ENCODE measurements at places on chromosomes 4 and X.

DNA sequence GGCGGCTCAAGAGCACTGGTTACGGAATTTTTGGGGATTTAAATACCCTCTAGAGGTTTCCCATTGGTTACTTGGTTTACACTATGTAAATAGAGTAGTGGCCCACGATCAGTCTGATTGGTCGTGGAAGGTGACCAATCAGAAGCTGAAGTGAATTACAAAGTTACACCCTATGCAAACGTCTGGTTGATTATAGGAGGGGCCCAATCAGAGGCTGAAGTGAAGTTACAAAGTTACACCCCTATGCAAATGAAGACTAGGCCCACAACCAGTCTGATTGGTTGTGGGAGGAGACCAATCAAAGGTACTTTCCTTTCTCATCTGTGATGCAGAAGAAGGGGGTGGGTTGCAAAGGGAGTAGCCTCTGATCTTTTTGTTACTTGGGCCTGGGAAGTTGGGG lies 45.1 kb upstream of the HSD17B10 start:
- no peak for DNase-seq

DNA sequence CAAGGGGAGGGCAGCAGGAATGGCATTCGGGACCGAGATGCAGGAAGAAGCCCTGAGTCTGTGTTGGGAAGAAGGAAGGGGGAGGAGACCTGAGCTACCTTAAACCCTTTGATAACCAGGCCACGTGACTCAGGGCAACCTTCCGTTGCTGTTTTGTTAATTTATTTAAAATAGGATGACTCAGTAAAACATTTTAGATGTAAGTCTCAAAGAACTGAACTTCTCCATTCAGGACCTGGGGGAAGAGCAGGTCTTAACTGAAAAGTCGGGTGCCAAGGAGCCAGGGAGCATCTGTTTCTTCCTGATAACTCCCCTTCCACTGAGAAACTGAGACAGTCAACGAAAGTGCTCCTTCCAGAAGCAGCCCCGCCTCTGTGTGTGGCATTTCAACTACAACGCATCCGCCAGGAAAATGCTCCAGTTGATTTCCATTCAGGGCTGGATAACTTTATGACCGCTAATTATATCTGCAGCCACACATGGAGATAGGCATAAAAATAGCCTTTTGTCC lies 88.0 kb downstream of the IRF2 start:
- DNase-seq = no peak

DNA sequence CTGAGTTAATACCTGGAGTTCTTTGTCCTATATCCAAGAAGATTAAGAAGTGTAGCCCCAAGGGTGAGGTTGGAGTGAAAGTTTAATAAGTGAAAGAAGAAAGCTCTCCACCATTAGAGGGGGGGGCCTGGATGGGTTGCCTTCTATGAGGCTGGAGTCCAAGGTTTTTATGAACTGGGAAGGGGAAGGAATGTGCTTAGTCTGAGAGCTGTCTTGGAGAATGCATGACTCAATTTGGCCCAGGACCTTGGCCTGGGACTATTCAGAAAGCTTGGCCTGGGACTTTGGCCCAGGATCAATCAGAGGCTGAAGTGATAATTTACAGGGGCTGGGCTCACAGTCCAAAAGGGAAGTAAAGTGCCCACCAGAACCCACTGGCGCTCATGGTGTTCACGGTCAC lies 1049.0 kb upstream of the GRIA3 start:
- no peak for DNase-seq

GRCh38 chrX:68584221-68584620 lies 63.2 kb upstream of the STARD8 start:
- DNase-seq = no peak

- peak; percentile 48 for DNase-seq
These were observed 106.4 kb downstream of the DHX15 start for GRCh38 chr4:24477919-24478318.

- no peak for DNase-seq
These were observed 230.0 kb downstream of the CAMK2D start for GRCh38 chr4:113531572-113531971.

GRCh38 chr4:39821951-39822350 lies 124.0 kb downstream of the UBE2K start:
- no peak for DNase-seq

DNA sequence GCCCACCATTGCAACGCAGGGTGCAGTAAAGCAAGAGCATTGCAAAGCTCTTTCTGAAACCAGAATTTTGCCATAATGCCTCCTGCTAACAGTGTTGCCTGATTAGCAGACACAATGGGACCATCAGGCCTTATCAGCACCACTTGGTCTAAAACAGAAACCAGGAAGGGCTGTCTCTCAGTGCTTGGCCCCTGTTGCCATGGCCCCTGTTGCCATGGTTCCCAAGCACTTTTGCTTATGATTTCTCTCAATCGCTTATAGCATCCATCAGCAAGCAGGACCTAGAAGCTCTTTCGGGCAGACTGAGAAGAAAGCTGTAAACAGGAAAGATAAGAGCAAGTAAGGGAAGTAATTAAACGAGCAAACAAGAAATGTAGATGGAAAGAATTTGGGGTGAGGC lies 36.8 kb downstream of the RTL5 start:
- no peak for DNase-seq

DNA sequence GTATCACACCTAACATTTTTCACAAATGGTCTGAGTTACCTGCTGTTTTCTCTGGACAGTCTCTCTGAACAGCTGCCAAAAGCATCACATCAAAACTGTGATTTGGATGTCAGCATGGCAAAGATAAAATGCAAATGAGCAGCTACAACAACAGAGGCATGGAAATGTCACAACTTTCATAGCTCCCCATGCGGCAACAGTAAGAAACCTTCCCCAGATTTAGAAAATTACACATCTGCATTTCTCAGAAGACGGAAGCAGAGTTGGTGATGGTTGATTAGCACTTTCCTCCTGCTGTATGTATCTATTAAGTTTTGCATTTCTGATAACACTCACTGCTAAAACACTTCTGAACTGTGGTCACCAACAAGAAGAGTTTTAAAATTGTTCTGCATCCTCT lies 9.7 kb downstream of the PRKG2 start:
- no peak for DNase-seq

DNA sequence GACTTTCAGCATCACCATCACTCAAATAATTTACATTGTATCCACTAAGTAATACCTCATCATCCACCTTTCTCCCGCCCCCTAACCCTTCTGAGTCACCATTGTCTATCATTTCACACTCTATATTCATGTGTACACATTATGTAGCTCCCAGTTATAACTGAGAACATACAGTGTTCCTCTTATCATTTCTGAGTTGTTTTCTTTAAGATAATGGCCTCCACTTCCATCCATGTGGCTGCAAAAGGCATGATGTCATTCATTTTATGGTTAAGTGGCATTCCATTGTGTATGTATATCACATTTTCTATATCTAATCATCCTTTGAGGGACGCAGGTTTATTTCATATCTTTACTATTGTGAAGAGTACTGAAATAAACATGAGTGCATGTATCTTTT lies 14.6 kb upstream of the NDST4 start:
- DNase-seq = no peak

GRCh38 chrX:133923548-133923947 lies 61.8 kb downstream of the GPC3 start:
- DNase-seq = no peak

GRCh38 chrX:101408532-101408841 lies 465 bp downstream of the HNRNPH2 start:
- no peak for DNase-seq

GRCh38 chr4:72525938-72526337 lies 43.1 kb downstream of the ADAMTS3 start:
- no peak for DNase-seq

DNA sequence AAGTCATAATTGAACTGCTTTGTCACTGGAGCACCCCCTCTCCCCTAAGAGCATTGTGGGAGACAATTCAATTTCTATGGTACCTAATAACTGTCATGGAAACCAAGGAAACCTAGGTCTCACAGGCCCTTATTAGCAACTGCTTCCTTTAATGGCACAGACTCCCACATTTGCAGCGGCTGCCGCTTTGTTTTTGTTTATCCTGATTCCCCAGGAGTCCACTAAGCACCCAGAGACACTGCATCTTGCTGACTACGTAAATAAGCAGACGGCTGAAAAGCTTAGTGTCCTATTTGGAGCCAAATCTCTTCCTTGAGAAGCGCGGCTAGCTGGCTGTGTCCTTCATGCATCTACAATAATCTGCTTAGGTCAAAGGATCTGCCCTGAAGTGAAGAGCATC lies 494.4 kb downstream of the TMA16 start:
- no peak for DNase-seq

- no peak for DNase-seq
These were observed 876.5 kb upstream of the INTU start for GRCh38 chr4:126756050-126756829.

DNA sequence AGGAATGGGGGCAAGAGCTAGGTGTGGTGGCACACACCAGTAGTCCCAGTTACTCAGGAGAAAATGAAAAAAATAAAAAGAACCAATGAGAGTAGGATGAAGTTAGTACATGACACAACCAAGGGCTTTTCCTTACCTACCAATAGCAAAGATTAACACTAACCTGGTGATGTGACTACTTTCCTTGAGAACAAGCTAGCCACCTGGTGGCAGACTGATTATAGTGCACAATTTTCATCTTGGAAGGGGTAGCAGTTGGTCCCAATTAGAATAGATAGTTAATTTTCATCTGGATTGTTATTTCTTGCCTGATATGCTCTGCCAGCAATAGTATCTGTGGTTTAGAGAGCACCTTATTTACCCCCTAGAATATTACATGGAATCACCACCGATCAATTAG lies 1216.8 kb upstream of the PABPC4L start:
- no peak for DNase-seq

GRCh38 chrX:154750301-154751202 lies at the start of gene GAB3:
Gene GAB3 (minus strand): TSS chrX:154751077. CDS start chrX:154751025, 52 bp downstream.
- DNase-seq = no peak

GRCh38 chrX:69424910-69425309 lies 79.2 kb upstream of the NALF2 start:
- no peak for DNase-seq

GRCh38 chr4:158236304-158237030 lies 26.2 kb downstream of the TMEM144 start:
- no peak for DNase-seq

- no peak for DNase-seq
These were observed 40.5 kb downstream of the TMEM131L start for GRCh38 chr4:153506341-153507309.

- DNase-seq = no peak
These were observed 1331.1 kb downstream of the ADGRL3 start for GRCh38 chr4:62531264-62531663.

- peak; percentile 66 for DNase-seq
These were observed 359.5 kb downstream of the C4orf33 start for GRCh38 chr4:129455482-129455881.

DNA sequence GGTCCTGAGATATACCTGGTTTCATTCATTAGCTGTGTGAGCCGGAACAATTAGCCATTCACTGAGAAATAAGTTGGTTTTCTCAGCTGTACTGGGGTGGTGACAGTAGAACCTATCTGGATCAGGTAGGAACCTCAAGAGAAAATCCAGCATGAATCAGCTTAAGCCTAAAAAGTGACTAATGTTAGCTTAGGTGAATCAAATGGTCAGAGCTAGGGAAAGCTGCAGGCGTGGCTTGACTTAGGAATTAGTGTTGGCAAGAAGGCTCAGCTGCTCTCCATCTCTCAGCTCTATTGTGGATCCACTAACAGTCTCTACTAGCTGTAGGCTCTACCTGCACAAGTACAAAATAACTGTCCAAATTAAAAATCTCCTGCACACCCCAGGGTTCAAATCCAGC lies 1025.5 kb downstream of the RAB28 start:
- no peak for DNase-seq

DNA sequence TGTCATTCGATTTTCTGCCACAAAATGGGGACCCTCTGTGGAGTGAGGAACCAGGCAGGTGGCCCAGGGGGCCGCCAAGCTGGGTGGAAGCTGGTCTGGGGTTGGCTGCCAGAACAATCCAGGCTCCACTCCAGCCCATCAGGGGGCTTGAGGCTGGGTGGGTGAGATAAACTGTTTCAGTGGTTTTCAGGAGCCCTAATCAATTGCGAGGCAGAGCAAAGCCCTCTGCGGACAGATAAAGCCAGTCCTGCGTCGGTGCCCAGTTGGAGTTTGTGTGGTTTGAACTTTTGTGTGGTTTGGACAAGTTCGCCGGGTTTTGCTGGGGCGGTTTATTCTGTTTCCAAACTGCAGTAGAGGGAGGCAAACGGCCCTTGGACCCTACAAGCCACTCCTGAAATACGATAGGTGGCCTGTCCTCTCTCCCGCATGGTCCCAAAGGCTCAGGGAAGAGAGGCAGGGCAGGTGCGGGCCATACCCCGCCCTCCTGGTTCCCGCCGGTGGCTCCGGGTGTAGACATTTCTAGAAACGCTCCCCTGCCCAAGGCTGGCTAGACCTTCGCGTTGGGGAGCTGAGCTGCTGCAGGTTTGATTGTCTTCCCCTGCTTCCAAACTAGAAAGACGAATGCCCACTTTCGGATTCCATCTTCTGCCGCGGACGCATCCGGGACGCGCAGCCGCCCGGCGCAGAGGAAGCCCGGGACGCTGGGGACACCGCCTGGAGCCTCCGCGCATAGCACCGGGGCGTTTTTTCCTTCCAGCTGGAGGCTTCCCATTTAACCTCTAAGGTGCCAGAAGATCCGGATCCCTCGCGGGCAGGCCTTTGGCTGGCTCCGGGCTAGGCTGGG lies 169.0 kb upstream of the BCOR start:
- peak; percentile 60 for DNase-seq

DNA sequence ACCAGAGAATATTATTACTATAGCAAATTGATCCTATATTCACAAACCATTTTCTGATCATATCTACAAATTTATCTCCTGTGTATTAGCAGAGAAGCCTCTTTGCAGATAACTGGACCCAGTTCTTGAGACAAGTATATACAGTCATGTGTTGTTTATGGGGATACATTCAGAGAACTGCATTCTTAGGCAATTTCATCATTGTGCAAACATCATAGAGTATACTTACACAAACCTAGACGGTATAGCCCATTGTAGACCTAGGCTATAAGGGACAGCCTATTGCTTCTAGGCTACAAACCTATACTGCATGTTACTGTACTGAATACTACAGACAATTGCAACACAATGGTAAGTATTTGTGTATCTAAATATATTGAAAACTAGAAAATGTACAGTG lies 152.5 kb upstream of the SPANXN4 start:
- no peak for DNase-seq

DNA sequence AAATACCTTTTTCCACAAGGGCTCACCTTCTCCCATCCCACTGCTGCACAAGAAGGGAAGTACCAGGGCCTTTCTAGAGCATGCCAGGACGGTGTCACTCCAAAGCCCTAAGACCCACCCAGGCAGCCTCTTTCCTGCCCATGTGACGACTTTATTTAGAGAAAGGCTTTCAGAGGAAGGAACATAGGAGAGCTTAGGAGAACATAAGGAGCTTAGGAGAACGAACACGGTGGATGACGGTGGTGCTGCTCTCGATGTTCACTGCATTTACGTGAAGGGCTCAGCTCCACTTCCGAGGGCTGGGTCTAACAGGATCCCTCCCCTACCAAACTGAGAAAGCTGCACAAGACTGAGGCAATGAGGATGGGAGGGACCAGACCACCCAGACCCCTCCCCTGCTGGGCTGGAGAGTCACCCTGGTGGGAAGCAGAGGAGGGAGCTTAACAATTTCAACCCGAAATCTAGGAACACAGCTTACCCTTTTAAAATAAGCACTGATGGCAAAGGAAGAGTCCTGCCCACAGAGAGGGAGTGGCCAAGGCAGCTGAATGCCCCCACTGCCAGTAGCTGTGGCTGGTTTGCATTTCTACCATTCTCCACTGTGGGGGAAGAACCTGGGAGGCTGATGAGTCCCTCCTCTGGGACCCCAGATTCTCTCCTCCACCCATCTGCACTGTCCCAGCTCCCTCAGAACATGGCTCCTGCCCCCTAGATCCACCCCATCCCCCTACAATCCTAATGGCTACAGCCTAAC lies 29.8 kb downstream of the ZFYVE28 start:
- no peak for DNase-seq
